ENCODE measurements at places on chromosomes 12 and 14.
A peak's percentile ranks its signal among the peaks of the same experiment; 100 is the strongest.

GRCh38 chr12:74412606-74413230 lies 124.9 kb upstream of the ATXN7L3B start:
- no peak for DNase-seq

- no peak for DNase-seq
Observed at GRCh38 chr12:43132291-43132690, 419.7 kb downstream of the ADAMTS20 start.

DNA sequence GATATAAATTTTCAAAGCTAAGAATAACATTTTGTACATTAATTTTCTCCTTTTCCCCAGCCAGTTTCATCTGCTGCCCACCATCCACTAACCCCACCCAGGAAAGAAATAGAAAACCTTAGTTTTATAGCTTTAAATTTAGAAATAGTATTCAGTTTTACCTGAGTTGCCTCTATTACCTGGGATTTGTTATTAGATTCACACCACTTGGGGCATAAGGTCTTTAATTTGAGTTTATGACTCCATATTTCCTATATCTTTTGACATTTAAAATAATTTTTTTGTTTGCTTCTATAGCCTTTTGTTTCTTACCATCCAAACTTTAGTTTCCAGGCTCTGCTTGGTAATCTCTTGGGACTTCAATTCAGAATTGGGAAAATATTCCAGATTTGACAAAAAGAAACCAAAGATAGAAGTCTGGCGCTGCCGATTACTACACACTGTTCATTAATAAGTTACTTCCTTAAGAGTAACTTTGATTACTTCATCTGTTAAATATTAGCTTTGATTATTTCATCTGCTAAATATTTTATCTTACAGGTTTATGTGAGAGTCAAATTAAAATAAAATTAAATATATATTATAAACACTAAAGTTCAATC lies 485.5 kb upstream of the FOXG1 start:
- DNase-seq = no peak

- no peak for DNase-seq
Observed at GRCh38 chr12:3427956-3428355, 63.0 kb upstream of the PRMT8 start.

- DNase-seq = peak; percentile 46
Observed at GRCh38 chr14:25042362-25043299, 7.3 kb downstream of the STXBP6 start.

- DNase-seq = peak; percentile 80
Observed at GRCh38 chr14:49173765-49174373, 412.3 kb downstream of the RPS29 start.

GRCh38 chr12:49059299-49060171 lies 1.1 kb downstream of the KMT2D start:
- DNase-seq = peak; percentile 29

- no peak for DNase-seq
Observed at GRCh38 chr12:18057051-18057450, 32.9 kb downstream of the RERGL start.

- DNase-seq = no peak
Observed at GRCh38 chr12:50842637-50843493, at the start of gene TMPRSS12. Gene TMPRSS12 (plus strand): TSS chr12:50842926. CDS start chr12:50842965, 39 bp downstream.

DNA sequence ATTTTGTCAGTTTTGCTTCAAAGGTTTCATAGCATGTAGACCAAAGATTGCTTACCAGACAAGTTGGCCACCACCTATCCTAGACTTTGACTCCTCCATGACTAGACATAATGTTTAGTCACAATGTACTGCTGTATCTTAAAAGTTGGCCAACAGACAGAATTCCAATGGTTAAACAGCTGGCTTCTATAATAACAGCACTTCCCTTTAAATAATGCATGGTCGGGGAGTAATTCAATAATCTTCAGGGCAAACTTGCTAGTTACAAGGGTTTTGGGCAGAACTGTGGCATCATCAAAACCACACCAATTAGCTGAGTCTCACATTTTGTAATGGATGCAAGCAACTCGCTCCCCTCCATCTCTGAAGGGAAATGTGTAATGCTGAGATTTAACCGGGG lies 56.9 kb downstream of the IGF1 start:
- no peak for DNase-seq

DNA sequence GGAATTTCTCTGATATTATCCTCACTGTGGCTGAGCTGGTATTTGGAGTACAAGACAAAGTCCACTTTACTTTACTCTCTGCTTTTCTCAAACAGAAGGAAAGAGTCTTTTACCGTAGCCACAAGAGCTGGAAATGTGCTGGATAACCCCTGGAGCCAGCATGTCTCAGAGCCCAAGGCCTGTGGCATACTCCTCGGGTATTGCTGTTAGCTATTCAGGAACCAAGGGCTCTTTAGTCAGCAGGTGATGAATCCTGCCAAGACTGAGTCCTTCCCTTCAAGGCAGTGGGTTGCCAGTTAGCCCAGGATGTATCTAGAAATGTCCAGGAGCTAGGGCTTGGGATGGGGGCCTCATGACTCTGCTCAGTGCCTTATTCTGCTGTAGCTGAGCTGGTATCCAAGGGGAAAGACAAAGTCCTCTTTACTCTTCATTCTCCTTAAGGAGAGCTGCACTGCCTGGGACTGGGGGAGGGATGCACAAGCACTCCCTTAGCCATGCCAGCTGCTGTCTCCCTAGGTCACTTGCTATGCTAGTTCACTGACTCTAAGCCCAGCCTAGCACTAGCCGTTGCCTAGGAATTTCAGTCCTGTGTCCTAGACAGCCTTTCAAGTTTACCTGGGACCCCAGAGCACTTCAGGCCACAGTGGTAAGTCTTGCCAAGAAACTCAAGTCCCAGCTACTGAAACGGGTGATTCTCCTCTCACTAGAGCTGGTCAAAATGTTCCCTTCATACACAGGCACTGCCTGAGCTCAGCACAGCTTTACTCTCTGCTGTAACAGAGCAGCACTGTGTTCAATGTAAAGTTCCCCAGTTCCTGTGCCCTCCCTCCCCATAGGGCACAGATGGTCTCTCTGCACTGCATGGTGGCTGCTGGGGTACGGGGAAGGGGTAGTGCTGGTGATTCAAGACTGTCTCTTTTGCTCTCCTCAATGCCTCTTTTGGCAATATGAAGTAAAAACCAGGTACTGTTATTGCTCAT lies 136.4 kb downstream of the SLC35F4 start:
- no peak for DNase-seq

DNA sequence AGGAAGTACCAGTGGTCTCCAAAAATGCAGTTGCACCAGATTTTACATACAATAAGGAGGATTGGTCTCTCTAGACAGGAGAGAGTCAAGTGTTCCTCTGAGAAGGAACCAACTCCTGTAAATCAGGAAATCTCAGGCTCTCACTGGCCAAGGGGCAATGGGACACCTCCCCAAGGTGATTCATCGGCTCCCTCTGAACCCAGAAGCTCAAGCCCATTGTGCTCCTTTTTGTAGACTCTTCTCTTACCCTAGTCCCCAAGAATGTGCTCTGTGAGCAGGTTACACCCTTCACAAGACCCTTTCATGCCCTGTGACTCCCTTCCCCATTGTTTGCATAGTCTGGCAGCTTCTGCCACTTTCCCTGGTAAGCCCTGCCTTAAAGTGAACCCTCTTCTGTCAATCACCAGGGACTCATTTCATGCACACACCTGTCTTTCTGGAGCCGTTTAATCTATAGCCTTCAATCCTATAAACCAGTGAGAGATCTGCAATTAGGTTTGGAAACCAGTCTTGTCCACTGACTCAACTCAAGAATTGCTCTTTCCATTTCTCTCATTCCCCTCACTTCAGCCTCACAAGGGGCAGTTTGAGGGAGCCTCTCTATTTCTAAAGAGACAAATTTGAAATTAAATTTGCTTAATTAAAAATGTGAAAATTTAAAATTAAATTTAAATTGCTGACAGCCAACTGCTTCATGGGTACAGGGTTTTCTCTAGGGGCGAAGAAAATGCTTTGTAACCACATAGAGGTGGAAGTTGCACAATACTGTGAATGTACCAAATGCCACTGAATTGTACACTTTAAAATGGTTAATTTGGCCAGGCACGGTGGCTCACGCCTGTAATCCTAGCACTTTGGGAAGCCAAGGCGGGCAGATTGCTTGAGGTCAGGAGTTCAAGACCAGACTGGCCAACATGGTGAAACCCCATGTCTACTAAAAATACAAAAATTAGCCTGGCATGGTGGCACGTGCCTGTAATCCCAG lies 38.3 kb upstream of the LTA4H start:
- DNase-seq = no peak

GRCh38 chr12:119366007-119366406 lies 31.5 kb downstream of the CCDC60 start:
- DNase-seq = no peak

DNA sequence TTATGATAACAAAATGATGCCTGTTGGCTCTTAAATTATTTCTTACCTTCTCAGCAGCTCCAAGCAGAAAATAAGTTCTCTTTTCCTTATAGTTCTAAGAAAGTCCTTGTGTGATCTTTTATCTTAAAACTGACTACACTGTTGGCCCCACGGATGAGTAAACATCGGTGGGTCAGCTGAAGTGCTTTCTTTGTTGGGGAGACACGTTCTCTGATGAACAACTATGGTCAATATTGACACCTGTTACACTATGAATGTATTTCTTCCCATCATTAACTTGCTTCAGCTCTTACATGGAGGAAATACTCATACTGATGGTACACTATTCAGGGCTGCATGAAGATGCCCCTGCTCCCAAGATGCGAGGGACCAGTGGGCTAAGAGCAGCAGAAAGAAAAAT lies 110.8 kb upstream of the EEA1 start:
- no peak for DNase-seq

DNA sequence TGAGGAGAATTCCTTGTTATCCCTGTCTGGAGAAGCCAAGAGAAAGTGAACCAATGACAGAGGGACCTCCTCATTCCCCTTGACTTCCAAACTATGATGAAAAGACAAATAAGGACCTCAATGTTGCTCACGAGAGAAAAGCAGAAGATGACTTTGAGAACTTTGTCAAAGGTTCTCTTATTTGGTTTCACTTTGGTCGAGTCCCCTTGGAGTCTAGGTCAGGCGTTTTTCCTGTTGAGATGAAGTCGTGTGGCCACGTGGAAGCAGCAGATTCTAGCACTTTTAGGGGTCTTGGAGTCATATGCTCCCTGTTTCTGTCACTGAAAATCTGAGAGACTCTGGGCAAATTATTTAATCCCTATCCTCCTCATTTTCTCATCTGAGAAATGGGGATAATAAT lies 33.8 kb upstream of the COL2A1 start:
- no peak for DNase-seq

GRCh38 chr12:103249607-103250006 lies 246.2 kb downstream of the C12orf42 start:
- no peak for DNase-seq

- DNase-seq = no peak
Observed at GRCh38 chr12:22228022-22228875, 106.3 kb downstream of the ST8SIA1 start.

DNA sequence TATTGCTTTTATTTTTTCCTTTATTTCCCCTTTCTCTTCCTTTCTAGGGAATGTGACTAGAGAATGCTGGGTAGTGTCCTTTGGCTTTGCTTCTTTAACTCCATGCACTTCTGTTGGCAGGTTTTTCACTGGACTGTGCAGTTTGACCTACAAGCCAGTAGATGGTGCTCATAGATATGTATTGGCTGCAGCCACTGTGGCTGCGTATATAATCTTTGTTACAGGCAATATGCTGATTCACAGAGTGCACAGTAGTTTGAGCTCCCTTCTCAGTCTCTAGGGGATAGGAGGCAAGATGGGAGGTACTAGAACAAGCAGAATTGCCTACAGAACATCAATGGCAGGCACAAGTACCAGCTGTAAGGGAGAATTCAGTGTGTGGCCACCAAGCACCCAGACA lies 503.5 kb downstream of the LRFN5 start:
- no peak for DNase-seq
